ENCODE measurements at places on chromosomes 1 and 21.

- no peak for DNase-seq
Measured at GRCh38 chr1:94535879-94536278, 5.7 kb downstream of the F3 start.

GRCh38 chr1:202798792-202799331 lies 9.4 kb downstream of the KDM5B start:
- no peak for DNase-seq

DNA sequence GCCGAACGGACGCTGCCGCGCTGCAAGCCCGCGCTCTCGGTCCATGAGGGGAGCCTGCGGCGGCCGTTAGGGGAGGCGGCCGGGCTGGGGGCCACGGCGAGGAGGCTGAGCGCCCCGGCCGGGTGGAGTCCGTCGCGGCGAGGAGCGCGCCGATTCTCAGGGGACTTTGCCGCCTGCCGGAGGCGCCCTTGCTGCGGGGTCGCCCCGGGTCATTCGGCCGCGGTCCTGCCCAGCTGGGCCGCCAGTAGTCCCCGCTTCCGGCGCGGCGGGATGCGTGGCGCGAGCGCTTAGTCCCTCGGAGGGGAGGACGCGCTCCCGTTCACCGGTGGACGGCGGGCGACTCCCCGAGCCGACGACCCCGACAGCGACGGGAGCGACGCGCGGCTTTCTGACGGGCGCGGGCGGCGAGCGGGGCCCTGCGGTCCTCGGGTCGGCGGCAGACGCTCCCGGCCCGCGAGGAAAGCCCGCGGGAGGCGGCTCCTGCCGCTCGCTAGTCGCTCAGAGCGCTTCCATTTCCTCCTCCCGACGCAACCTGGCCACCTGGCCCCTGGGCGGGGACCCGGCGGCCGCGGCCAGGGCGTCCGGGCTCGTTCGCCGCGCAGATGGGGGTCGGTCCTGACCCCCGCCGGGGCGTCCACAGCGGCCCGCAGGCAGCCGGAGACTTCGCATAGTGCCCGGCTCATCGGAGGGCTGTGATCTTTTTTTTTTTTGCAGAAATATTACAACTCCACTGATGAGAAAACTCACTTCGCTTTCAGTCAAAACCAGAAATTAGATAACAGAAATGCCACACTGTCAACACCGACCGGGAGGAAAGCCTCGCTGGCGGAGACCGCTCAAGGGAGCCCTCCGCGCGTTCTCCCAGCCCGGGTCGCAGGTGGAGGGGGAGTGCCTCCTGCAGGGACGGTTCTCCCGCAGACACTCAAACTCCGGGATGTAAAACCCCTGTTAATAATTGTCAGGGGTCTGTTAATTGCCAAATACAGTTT lies 641 bp upstream of the ZBTB21 start:
- no peak for DNase-seq

- DNase-seq, result no peak
Measured at GRCh38 chr1:13751985-13752384, 52.0 kb downstream of the PRDM2 start.

DNA sequence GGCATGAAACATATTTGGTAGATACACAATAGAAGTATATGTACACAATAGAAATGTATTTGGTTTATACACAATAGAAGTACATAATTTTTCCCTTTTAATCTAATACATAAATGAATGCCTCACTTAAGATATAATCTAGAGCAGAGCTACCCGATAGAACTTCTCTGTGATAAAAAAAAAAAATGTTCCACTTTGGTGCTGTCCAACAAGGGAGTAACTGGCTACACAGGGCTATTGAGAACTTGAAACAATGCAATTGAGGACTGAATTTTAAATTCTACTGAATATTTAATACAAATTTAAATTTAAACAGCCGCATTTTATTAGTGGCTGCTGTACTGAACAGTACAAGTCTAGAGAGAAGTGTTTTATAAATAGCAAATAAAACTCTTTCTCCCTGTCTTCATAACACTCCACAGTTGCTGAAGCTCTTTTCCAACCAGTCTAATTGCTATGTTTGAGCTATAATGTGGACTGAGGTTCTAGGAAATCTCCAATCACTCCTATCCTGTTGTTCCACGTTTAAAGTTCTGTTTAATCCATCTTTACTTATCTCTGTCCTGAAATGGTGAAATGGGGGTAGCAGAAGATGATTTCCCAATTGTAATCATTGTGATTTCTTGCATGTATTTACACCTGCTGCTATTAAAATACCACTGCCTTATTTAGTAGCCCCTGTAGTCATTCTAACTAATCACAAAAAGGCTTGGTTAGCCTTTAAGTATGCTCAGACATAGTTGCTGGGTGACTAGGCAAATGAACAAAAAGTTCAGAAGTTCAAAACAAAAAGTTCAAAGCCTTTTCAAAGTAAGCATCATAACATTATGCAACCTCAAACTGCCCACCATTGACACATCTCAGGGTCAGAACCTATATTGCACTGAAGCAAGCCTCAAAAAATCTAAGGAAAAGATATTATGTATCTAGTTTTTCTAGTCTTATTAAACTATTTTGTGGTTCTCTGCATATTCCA lies 192.3 kb upstream of the C1orf87 start:
- DNase-seq, result no peak

GRCh38 chr1:162319493-162320175 lies 57.0 kb downstream of the SPATA46 start:
- DNase-seq, result no peak

- no peak for DNase-seq
Measured at GRCh38 chr1:81998165-81998564, 197.4 kb downstream of the ADGRL2 start.

DNA sequence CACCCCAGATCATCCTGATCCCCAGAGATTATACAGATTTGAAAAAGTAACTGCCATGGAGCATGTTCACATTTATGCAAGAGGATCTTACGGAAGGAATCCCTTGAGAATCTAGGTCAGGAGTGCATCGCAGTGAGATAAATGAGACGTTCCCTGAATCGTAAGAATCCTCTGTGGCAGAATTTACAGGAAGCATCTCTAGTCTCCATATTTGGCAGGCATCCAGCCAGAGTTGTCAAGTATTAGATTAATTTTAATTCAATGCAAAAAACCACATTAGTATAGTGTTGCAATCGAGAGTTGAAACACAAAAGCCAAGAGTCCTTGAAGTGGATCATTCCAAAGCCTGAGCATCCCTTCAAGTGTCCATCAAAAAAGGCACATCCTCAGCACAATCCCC lies 100.8 kb downstream of the RRAGC start:
- DNase-seq, result no peak

- DNase-seq, result no peak
Measured at GRCh38 chr21:43279578-43279894, 110.7 kb downstream of the CRYAA start.

- DNase-seq, result no peak
Measured at GRCh38 chr1:110506541-110506940, 12.4 kb downstream of the KCNA10 start.

DNA sequence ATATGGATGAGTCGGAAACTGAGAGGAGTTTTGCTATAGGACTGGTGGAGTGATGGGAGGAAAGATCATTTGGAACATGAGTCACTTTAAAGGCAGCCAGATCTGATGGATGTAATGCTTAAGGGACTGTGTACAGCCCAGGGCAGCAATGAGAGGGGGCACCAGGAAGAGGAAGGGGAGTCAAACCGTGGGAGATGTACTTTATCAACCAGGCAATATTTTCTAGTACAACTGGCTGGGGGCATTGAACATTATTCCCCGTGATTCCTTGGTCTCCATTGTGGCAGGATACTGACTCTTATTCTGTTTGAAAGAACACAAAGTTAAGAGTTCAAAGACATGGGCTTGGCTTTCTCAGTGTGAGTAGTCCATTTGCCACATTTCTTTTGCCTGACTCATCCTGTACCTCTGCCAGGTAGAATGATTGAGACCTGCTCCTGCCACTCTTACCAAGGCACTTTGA lies 268.2 kb upstream of the NR5A2 start:
- no peak for DNase-seq

DNA sequence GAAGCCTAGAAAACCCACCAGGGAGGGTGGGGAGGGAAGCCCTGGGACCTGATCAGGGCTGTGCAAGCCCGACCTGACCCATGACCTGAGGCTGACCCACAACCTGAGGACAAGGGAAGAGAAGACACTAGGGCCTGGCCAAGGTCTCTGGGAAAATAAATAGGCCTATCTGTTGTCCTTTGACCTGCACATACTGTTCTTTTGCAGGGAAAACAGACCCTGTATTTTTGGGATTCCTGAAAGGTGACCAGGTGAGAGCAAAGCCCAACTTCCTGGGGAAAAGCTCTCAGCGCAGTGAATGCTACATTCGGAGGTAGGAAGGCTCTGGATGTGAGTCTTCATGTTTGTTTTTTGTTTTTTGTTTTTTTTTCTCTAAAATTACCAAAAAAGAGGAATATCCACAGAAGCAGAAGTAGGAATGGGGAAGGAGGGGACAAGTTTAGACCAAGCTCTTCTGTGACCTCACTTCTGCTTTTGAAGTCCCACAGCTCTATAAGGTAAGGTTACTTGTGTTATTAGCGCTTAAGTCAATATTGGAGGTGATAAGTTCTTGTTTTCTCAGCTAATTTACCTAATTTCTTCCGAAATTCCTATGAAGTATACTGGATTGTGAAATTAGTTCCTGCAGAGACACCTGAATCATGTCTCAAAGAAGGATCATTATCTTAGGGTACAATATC lies 26.2 kb upstream of the LYST start:
- DNase-seq, result no peak

DNA sequence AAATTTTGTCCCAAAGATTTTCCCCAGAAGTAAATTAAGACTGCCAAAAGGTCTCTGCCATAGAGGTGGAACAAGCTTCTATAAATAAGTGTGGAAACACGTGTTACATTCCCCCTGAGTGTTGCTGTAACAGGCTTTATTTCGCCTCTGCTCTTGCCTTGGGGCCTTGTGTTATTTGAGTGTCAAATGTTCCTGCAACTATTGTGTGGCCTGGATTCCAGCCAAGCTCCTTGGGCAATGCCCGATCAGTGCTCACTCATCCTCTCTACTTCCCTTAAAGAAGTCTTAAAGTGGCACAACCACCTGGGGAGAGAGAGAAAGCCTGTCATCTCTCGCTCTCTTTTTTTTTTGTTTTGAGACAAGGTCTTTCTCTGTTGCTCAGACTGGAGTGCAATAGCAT lies 156.7 kb downstream of the NR5A2 start:
- DNase-seq, result no peak

GRCh38 chr1:195594322-195594721 lies 1013.9 kb downstream of the KCNT2 start:
- DNase-seq, result no peak

GRCh38 chr1:153397051-153397923 lies 6.4 kb upstream of the S100A8 start:
- DNase-seq, result no peak

GRCh38 chr1:186865253-186865652 lies 36.5 kb downstream of the PLA2G4A start:
- DNase-seq, result no peak

GRCh38 chr1:235266325-235266724 lies 61.7 kb downstream of the ARID4B start:
- DNase-seq, result no peak

DNA sequence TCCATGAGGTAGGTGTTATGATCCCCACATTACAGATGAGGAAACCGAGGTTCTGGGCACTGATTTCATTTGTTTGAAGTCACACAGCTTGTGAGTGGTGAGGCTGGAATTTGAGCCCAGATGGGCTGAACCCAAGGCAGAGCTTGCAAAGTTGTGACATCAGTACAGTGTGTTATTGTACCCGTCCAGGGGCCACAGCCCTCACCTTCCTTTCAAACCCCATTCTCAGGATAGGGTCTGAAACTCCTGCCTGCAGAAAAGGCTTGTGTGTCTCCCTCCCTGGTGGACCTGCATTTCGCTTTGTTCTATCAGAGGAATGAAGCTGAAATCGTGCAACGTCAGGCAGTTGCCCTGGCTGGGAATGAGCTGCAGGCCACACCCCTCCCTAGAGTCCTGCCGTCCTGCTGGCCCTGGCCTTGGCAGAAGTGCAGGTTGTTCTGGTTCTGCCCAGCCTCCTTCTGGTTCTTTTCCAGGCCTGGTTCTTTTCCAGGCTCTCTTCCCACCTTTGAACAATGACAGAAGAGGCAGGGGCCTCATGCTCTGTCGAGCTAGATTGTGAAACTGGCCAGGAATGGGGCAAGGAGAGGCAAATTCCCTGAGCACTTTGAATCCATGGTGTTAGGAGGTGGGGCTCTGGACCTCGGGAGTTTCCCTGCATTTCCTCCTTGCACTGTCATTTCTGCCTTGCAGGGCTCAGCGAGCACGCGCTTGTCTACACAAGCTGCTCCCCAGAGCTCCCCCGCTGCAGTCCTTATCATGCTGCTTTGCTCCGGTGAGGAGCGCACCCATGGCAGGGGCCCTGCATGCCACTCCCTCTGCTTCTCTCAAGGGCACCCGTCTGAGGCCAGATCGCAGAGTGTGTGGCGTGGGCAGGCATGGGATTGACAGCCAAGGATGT lies 8.2 kb upstream of the MYOM3 start:
- DNase-seq, result no peak

- DNase-seq, result no peak
Measured at GRCh38 chr1:119373465-119373864, 4.9 kb downstream of the HAO2 start.

GRCh38 chr1:106907795-106908194 lies 148.7 kb upstream of the PRMT6 start:
- DNase-seq, result no peak

DNA sequence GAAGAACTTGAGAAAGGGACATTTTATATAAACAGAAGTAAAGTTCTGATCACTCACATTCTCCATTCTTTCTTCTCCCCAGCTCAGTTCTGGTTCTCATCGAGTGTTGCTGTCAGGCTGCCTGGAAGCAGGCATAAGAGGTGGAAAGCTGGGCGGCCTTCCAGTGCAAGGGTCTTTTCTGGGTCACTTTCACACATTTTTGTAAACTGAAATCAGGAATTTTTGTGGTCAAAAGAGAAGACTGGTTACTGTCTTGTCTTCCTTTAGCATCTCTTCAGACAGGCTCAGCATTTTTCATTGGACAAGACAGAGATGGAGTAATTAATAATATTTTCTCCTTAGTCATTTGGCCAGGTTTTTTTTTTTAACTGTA lies 93.7 kb downstream of the CTH start:
- no peak for DNase-seq

All from stimulated activated CD4-positive, alpha-beta T cell treated with anti-CD3 and anti-CD28 coated beads, Interleukin-1b, Interleukin-23, amount 100 ng/mL, for 48 hours (primary cell).